Amygdala (tissue), 56 donors: ENCODE measurements at places on chromosomes 2 and 18.

- DNase-seq, result no peak
Observed at GRCh38 chr2:80568011-80568410, 263.5 kb upstream of the LRRTM1 start.

DNA sequence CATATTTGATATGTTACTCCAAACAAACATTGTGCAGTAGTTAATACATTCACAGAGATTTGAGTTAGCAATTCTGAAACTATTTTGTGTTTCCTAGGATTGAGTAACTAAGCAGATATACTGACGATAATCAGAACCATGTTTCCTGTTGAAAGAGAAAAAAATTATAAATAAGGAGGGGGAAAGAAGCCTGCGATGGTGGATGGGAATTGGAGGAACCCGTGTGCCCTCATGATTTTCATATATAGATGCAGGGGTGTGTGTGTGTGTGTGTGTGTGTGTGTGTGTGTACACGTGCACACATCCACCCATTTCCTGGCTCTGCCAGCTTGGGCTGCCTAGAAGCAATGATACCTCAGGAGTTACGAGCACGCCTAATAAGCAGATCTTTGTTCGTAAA lies 56.9 kb downstream of the LPIN2 start:
- DNase-seq, result no peak

- DNase-seq, result no peak
Observed at GRCh38 chr2:232336241-232336736, 42.3 kb upstream of the ALPP start.

GRCh38 chr2:71467180-71467815 lies 13.9 kb downstream of the DYSF start:
- no peak for DNase-seq

DNA sequence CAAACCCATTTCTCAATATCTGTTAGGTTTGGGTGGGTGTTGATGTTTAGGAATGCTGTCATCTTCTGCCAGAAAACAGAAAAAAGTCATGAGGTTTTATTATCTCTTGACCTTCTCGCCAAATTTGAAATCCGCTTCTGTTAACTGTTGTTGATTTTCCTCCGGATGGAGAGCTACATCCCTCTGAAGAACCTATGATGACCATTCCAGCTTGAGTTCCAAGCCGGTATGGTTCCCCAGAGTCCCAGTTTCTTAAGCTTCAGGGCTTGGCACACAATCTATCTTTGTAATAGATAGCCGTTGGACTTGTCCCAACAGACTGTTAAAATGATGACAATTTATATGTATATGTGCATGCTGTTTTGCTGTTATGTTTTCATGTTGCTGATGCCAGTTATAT lies 1201.0 kb downstream of the LRP1B start:
- no peak for DNase-seq

GRCh38 chr2:157052685-157053224 lies 204.8 kb upstream of the GALNT5 start:
- DNase-seq, result no peak

- no peak for DNase-seq
Observed at GRCh38 chr2:158817588-158817987, 22.5 kb downstream of the DAPL1 start.

DNA sequence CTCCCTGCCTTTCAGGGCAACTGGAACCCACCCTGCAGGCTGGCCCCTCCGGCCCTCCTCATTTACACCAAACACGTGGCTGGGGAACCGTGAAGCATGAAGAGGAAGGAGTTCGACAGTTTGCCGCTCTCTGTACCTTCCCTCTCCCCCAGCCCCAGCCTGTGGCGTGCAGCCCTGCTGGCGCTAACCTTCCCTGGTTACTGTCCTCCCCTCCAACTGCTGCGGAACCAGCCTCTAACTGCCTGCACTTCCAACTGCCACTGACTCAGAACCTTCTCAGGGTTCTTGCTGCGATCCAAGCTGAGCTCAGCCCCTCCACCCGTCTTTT lies 19.2 kb upstream of the GNAL start:
- DNase-seq, result no peak

GRCh38 chr18:63422864-63423304 lies 608 bp upstream of the VPS4B start:
- DNase-seq, result no peak

DNA sequence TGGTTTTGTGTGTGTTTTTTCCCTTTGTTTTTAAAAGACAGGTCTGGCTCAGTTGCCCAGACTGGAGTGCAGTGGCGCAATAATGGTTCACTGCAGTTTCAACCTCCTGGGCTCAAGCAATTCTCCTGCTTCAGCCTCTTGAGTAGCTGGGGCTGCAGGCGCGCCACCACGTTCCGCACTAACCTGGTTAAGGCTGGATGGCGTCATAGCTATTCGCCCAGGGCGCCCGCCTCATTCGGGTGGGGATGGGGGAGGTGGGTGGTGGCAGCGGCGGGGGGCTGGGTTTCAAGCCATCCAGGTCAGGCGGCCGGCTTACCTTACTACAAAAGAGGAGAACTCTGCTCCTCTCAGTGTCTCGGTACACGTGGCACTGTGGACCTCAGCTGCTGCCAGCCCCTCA lies 42.8 kb downstream of the EEF1B2 start:
- DNase-seq, result no peak

DNA sequence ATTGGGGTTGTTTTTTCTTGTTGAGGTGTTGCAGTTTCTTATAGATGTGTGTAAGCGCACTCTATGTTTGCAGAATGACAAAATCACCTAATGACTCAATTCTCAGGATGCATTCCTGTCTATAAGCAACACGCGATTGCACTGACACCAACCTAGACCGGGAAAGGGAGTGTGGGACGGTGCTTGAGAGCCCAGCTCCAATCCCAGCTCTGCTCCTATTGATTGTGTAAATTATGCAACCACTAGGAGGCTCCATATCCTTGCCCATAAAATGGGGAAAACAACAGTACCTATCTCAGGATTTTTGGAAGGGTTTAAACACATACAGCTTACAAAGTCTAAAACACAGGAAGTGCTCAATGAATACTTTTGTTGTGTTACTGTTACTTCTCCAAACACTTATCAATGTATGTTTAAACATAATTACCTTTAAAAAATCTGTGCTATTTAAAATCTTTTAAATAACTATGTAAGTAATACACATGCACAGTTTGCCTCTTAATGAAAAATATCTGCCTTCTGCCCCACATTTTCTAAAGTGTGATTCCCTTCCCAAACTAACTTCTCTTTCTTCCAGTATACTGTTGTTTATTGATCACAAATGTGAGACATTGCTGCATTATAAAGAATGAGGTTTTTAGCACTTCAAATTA lies 132.5 kb downstream of the SPHKAP start:
- DNase-seq, result no peak

DNA sequence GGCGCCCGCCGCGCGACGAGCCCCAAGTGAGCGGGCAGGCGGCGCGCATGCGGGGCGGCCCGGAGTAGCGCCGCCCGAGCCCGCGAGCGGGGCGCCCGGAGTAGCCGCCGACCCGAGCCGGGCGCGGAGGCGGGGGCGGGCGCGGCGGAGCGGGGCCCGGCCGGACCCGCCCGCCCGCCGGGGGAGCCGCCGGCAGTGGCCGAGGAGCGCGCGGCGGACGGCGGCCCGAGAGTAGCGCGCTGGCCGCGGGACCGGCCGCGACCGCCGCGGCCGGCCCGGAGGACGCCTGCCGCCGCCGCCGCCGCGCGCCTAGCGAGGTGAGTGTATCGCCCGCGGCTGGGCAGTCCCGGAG lies at the start of gene GALNT1:
Gene GALNT1, plus strand, starts transcription at position 195 of the 352 bp plus-strand sequence. CDS start 72,923 bp downstream, outside the sequence.
- DNase-seq, result no peak

DNA sequence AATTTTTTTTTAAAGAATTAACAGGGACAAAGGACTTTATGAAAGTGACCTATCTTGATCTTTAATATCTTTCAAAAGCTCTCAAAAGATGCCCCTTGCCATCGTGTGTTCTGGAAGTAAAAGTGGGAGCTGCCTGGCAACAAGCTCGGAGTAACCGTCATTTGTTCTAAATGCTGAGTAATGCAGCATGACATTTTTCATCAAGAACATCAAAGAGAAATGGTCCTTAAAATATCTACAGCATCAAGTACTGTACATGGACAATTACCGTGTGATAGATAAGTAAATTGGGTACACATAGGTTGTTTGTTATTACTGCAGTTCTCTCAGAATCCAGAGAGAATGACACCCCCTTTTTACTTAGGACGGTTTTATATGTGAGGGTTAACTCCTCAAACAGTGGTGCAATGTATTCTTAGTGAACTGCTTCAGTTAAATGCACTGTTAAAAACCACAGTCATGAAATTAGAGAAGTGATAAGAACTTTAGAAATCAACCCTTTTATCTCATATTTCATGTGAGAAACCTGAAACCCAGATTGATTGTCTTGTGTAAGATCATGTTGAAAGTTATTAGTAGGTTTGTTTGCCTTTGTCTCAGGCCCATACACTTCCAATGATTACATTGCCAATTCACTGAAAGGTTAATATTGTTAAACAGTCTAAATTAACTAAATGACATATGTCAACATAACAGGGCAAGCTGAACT lies 90.6 kb upstream of the HNMT start:
- no peak for DNase-seq

DNA sequence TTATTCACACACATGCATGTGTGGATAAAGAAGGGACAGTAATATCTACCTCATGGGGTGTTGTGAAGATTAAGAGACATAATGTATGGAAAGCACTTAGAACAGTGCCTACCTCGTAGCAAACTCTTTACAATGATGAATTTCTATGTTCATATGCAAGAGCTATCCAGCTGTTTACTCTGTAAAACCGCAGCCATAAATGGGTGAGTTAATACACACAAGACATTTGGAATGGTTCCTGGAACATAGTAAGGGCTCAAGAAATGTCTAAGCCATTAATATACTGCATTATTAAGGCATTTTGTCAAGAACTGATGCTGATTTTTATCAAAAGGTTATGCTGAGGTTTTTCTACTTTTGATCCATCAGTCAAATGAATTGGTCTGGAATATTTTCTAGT lies 1076.2 kb downstream of the TSN start:
- no peak for DNase-seq

DNA sequence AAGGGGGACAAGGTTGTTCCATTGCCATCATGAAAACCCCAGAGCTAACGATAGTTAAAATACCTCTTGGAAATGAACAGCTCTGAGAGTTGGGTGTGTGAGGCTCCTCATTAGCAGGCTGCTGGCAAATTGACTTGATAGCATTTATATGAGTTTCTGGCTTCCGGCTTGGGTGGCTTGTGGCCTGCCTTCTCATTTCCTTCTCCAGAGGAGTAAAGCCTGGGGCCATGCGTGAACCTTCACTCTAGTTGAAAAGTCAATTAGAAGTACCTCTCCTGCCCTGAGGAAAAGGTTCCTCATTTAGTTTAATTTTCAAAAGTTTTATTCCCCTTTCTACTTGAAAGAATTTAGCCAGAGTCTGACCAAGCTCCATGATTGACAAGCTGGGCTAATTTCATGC lies 67.1 kb downstream of the MGAT5 start:
- no peak for DNase-seq
